B cell (primary cell): ENCODE measurements at places on chromosomes 3 and 15. TPM values are rescaled to one million over a fixed set of nuclear protein-coding genes. Genes with fewer than 3 reads are reported as not detected.

The KIF15 gene
- total RNA-seq, result 1.4 and 2.2 TPM in 2 replicates

GRCh38 chr3:48662753-48663488 lies at the start of gene CELSR3:
CELSR3 (minus strand) TSS chr3:48662886; CDS start chr3:48662634, 252 bp downstream.
- H3K36me3 ChIP-seq, result no peaks in the 10 kb centered on the region
- peaks cover 55% of the 10 kb centered on the region for H3K27me3 ChIP-seq
- H3K4me1 ChIP-seq, result peaks cover 28% of the 10 kb centered on the region

DNA sequence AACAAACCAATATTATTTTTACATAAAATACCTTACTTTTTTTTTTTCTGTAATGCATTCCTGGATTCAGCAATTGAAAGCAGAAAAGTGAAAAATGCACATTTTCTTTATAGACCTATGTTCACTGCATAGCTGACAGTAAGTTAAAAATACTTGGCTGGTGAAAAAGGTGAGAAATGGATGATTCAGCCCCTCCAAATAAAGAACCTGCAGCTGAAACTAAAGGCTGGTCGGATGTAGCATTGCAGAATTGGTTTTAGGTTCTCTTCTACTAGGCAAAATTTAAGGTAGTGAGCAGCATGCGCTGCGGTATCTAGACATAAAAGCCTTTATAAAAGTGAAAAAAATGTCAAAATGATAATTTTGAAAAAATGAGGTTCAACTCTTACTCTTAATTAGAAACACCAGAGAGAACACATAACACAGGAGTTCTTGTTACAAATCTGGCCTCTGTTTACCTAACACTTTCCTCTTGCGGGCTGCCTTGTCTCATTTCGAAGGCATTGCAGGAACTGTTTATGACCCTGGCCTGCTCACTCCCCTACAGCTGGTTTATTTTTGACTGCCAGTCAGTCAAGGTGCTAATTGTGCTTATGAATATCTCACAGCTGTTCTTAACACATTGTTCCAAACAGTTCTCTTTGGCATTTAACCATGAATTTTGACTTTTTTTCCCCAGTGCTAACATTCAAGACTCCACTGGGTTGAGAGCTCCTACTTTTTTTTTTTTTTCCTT lies 455.4 kb upstream of the TBL1XR1 start:
- H3K27ac ChIP-seq, result no peak overlapping the region
- H3K4me1 ChIP-seq, result peaks cover 3% of the 10 kb centered on the region
- H3K4me3 ChIP-seq, result no peak overlapping the region
- no peak for DNase-seq
- no peaks in the 10 kb centered on the region for H3K27me3 ChIP-seq
- H3K36me3 ChIP-seq, result no peaks in the 10 kb centered on the region

The GATM gene
- total RNA-seq, result 16.6 and 18.2 TPM in 2 replicates

The RTP1 gene
- total RNA-seq, result not detected in 2 replicates

DNA sequence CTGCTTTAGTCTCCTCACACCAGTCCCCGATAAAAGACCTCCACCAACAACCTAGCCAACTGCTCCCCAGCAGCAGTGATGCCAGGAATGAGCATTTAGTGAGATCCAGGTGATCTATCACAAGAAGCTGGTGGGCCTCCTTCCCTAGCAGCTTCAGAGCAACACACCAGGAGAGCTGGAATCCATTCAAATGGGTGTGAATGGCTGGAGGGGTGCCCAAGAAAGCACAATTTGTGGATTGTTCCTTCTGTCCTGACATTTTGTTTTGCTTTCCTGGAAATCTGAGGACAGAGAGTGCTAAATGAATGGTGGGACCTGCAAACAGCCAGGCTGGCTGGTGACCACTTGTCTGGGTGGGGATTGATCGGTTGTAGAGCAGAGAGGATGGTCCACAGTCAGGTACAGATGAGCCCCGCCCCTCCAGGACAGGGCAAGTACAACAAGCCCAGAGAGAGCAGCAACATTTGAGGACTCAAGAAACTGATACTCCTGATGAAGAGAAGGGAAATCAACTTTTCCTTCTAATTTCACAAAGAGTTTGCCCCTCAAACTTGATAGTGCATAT lies 316.8 kb downstream of the VPS13C start:
- H3K27ac ChIP-seq, result no peak overlapping the region
- no peak overlapping the region for H3K4me3 ChIP-seq
- H3K27me3 ChIP-seq, result no peaks in the 10 kb centered on the region
- DNase-seq, result no peak

The C3orf20 gene
- total RNA-seq, result 0.27 and 0.34 TPM in 2 replicates

DNA sequence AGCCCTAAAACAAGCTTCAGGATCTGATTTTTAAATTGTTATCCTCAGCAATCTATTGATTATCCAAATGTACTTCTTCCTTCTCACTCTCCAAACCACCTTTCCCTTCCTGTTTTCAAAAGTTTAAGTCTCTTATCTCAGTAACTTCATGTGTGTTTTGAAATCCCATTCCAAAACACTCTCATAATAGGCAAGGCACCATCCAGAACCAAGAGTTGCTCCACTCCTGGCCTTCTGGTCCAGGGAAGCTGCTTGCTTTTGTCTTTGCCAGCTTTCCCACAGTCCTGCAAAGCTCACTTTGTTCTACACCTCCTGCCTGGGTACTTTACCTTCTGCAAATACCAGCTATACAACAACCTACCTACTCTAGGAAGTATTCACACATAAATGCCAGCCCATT lies 63.5 kb downstream of the MLH1 start:
- DNase-seq, result no peak
- no peaks in the 10 kb centered on the region for H3K27me3 ChIP-seq
- no peak overlapping the region for H3K27ac ChIP-seq
- no peak overlapping the region for H3K4me3 ChIP-seq
- H3K4me1 ChIP-seq, result no peaks in the 10 kb centered on the region
